ENCODE measurements at places on chromosomes 16 and 17. TPM values are rescaled to one million over a fixed set of nuclear protein-coding genes. Genes with fewer than 3 reads are reported as not detected.
A peak's percentile ranks its signal among the peaks of the same experiment; 100 is the strongest.

The FGF11 gene
- 10.8 TPM for total RNA-seq

The CMIP gene
- total RNA-seq: 66.3 TPM

The TMEM132E gene
- total RNA-seq: not detected

The B3GNT9 gene
- 12.8 TPM for total RNA-seq

The WWOX gene
- 33.1 TPM for total RNA-seq

The SETD1A gene
- total RNA-seq: 10.6 TPM

The LHX1 gene
- not detected for total RNA-seq

The ANKFN1 gene
- total RNA-seq: 3.4 TPM

The TPSD1 gene
- 7.1 TPM for total RNA-seq

DNA sequence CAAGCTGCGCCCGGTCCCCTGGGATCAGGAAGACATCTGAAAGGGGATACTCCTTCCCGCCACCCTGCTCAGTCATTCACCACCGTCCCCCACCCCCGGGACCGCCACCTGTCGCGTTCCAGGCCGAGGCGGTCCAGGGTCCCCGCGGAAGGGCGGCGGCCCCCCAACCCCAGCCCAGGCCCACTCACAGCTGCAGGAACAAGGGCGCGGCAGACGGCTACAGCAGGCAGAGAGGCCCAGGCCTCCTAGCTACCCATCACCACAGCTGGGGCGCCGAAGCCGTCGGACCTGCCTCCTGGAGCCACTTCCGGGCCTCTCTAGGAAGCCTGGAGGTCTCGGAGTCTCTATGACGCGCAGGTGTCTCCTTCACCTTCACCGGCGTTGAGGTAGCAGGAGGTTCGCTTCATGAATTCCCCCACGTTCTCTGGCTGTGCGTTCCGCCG, at the start of gene SDR42E1:
Gene SDR42E1 (minus strand): TSS at position 272 of the 443 bp plus-strand sequence. CDS start 10,612 bp downstream, outside the sequence.
- DNase-seq: no peak

DNA sequence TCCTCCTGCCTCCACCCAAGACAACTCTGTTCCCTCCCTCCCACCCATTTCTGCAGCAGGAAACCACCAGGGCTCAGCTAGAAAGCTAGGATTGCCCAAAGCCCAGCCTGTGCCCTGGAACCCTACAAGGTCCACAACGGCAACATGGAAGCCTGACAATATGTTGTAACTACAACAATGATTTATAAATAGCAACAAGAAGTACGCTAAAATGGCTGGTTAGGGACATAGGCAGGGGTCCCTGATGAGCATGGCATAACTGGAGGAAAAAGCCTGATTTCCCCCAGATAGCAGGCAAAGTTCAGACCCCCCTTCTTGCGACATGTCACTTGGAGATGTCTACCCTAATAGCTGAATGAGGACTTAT, 6.6 kb downstream of the ST3GAL2 start:
- no peak for DNase-seq

DNA sequence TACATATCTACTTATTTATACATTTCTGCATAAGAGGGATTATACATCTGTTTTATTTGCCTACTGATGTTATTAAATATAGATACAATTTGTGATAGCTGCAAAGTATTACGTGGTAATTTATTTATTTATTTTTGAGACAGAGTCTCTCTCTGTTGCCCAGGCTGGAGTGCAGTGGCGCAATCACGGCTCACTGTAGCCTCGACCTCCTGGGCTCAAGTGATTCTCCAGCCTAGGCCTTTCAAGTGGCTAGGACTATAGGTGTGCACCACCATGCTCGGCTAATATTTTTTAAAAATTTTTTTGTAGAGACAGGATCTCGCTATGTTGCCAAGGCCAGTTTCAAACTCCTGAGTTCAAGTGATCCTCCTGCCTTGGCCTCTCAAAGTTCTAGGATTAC, 35.5 kb downstream of the NFAT5 start:
- DNase-seq: no peak

- DNase-seq: peak; percentile 84
Observed at GRCh38 chr17:9924735-9925191, 19.7 kb upstream of the RCVRN start.

DNA sequence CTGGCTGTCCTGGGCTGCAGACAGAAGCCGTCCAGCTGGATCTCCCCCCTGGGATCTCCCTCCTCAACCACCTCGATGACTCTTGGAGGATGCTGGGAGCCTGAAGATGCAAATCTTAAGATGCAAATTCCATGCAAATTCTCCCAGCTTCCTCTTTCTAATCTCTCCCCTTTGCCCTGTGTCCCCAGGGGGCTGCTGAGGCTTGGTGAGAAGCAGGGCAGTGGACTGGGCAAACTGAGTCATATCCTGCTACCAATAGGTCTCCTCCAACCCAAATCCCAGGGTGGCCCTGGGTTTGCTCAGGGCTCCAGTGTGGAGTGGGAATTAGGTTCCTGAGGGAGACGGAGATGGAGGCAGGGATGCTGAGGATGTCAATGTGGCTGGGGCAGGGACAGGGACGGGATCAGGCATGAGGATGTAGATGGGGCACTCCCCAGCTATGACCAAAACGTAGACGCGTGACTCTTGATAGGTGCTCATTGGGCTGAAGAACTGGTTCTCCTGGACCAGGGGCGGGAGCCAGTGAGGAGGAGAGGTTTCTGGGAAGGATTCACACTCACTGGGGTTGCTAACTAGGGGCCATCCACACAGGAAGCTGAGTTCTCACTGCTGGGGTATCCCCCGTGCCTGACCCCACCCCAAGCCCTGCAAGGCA, 3.6 kb upstream of the ALOX12B start:
- DNase-seq: no peak

DNA sequence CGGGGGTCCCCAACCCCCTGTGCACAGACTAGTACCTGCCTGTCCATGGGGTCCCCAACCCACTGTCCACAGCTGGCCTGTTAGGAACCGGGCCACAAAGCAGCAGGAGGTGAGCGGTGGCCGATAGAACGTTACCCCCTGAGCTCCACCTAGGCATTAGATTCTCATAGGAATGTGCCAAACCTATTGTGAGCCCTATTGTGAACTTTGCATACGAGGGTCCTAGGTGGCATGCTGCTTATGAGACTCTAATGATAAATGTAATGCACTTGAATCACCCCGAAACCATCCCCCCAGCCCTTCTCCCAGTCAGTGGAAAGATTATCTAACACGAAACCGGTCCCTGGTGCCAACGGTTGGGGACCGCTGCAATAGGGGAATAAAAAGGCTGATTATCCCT, 1.5 kb downstream of the REXO5 start:
- no peak for DNase-seq

DNA sequence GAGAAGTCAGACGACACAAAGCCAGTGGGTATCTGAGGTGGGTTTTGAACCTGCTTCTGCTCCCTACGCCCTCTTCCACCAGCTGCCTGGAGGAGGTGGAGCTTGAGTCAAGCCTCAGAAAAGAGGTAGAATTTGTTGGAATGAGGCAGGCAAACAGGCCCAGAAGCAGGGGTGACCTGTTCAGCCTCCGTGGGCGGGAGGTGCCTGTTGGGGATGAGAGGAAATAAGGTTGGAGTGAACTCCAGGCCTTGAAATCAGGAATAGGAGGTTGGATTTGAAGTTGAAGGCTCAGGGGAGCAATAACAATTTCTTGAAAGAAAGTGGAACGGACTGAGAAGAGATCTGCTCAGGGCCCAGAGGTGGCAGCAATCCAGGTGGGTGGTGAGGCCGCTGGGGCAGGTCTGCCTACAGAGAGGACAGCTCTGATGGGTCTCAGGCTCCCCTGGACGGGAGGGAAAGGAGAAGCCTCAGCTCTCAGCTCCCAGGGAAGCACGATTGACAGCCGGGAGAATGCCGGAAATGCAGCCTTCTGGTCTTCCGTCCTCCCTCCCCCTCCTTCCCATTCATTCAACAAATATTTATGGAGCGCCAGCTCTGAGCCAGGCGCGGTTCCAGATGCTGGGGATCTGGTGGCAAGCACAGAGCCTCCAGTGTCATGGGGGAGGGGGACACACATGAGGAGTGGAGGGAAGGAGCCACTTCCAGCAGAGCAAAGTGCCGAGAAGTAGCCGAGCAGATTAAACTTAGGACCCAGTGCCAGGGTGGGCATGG, 61.9 kb upstream of the CIBAR2 start:
- DNase-seq: no peak

DNA sequence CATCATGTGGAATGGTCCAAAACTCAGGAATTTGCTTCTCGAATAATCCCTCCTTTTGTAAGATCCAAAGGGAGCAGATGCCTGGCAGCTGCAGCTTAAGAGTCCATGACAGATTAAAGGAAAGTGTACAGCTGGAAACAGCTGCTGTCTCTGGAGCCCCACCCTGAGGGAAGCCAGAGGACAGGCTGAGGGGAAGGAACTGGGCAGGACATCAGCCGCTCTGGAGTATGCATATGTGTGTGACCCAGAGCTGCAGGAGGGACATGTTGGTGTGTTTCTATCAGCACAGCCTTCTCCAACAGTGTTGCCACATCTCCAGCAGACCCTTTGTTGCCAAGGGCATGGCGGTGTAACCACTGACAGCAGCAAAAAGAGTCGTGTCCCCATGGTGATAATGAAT, 46.2 kb downstream of the CYB561 start:
- no peak for DNase-seq

DNA sequence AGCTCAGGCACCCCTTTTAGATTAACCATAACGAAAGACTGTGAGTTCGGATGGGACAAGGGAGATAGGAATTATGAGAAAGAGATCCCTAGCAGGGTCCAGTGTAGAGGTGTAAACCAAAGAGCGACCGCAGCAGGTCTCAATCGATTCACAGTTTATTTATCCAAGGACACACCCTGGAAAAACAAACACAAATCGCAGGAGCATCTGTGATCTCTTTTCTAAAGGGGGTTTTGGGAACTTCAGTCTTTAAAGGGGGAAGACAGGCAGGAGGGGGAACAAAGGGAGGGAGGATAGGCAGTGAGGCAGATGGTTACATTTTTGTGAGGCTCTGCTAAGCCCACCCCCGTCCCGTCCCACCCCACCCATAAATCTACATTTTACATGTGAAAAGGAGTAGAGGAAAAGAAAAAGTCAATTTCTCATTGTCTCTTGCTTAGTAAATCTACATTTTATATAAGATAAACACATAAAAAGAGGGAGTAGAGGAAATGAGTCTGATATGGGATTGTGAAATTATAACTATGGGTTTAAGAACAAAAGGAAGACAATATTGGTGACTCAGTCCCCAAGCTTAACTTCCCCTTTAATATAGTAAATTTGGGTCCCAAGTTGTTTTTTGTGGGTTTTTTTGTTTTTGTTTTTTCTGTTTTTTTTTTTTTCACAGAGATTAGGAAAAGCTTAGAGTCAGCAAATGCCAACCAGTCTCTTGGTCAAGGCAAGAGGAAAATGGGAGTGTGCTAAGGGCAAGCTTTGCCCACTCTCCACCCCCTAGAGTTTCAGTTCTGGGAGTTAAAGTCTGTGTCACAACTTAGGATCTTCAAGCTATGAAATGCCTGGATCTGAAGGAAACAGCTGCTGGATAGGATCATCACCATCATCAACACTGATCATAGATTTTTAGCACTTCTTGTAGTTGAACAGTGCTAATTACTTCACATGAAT, 160.9 kb upstream of the CDH5 start:
- no peak for DNase-seq

DNA sequence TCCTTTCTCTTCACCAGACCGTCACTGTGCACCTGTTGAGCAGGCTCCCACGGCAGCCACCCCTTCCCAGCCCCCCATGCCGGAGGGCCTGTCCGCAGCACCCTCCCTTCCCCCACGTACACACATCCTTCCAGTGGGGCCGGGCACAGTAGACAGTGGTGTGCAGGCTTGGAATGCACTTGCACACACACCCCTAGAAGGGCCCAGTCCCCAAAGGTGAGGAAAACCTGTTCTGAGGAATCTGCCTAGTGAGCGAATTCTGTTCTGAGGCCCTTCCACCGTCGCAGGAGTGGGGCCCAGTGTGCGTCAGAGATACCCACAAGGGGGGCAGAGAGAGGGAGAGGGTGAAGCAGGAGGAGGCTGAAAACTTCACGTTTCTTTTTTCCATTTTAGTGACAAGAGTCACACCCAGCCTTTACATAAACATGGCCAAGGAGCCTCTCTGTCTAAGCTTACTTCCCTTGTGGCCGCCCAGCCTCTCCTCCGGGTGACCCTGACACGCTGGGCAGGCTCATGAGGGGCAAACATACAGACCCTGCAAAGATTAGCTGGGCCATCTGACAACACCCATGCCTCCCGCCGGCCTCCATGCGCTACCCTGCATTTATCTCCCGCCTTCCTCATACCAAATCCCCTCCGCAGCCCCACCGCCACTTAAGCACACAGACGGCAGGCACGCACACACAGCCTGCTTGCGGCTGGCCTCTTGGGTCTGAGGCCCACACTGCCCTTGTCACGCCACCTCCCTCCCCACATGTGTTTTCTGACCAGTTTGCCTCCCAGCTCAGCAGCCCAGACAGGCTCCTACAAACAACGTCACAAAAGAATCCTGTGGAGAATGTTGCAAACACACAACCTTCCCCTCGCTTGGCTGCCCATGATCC, 1.8 kb downstream of the ZBTB4 start:
- no peak for DNase-seq

- no peak for DNase-seq
Observed at GRCh38 chr17:81328489-81328888, 33.4 kb upstream of the SLC38A10 start.

DNA sequence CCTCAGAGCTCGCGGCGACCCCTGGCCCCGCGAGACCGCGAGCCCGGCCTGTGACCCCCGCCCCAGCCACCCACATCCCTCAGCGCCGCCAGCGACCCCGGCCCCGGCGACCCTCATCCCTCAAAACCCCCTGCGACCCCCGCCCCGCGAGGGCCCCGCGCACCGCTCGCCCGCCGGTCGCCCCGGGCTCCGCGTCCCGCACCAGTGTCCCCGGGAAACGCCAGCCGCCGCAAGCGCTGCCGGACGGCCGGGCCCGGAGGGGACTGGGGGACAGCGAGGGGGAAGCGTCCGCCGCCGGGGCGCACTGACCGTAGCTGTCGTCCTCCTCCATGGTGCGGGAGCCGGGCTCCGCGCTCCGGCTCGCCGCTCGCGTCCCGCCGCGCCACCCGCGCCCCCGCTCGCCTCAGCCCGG, at the start of gene CYTH1:
Gene CYTH1 (minus strand): TSS at position 381 of the 412 bp plus-strand sequence. CDS start 50 bp downstream, at position 331.
- DNase-seq: no peak

GRCh38 chr16:77193377-77193776, 2.4 kb downstream of the MON1B start:
- no peak for DNase-seq

GRCh38 chr16:13997933-13998332, 73.2 kb upstream of the MRTFB start:
- DNase-seq: no peak

DNA sequence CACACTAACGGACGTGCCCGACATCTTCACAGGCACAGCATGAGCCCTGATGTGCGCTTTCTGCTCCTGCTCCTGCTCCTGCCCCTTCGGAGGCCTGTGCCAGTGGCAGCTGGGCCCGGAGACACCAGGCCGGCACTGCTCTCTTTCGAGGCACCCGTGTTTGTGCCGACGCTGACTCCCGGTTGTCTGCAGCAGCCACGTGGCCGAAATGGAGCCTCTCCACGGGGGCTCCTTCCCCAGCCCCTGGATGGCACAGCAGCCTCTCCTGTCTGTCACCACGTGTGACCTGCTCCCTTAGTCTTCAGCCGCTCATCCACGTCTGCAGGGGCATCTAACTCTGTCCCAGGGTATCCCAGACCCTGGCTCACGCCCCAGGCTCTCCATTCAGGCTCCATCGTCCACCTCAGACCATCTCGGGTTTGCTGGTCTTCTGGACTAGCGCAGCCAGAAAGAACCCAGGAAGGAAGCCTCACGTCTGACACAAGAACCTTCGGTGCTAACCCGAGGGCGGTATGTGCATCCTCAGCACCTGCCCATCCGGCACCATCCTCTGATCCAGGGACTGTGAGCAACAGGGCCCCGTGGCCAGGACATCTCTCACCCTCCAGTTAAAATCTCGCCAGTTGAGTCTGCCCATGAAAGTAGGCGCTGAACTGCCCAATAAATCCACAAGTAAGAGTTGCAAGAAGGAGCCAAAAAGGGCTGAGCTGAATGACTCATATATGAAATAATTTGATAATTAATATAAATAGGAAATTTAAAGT, 4.2 kb upstream of the RPH3AL start:
- DNase-seq: no peak

- no peak for DNase-seq
Observed at GRCh38 chr17:78353834-78354233, 6.0 kb downstream of the SOCS3 start.
